ENCODE measurements at places on chromosomes 12 and 14.

GRCh38 chr12:94289461-94290312, 141.3 kb downstream of the PLXNC1 start:
- no peak for DNase-seq

DNA sequence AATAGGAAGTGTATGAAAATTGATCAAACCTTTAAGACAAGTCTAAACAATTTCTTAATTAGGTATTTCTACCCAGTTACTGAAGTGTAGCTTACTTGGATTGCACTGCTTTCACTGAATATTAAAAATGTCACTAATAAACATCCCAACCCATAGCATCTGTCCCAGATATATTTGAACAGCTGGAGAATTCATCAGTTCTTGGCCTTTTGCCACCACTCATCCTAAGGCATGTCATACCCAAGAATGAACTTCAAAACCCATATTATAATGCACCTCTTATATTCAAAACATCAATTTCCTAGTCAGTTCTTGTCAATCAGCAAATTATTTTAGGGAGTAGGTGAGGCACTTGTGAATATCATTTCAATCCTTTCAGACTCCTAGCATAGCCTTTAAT, 392.3 kb downstream of the PAWR start:
- DNase-seq: no peak

DNA sequence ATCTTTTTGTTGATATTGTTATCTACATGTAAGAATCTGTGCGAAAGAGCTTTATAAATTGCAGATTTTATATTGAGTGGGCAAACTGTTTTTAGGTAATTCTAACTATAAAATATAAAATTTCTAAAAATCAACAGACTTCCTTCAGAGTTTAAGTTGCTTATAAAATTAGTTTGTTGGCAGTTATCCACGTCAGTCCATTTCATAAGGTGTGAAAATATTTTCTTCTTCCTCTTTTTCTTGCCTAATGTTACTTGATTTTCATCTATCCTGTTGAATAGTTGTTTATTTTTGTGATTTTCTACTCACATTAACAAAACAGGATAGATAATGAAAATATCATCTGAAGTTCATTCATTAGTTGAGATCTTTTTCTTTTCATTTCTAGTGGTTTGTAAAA, 58.0 kb downstream of the RASSF8 start:
- no peak for DNase-seq

- DNase-seq: no peak
These were observed 2.7 kb downstream of the ARL6IP4 start for GRCh38 chr12:122982963-122983788.
